H9 (cell line): ENCODE measurements at places on chromosomes 7 and 10.

DNA sequence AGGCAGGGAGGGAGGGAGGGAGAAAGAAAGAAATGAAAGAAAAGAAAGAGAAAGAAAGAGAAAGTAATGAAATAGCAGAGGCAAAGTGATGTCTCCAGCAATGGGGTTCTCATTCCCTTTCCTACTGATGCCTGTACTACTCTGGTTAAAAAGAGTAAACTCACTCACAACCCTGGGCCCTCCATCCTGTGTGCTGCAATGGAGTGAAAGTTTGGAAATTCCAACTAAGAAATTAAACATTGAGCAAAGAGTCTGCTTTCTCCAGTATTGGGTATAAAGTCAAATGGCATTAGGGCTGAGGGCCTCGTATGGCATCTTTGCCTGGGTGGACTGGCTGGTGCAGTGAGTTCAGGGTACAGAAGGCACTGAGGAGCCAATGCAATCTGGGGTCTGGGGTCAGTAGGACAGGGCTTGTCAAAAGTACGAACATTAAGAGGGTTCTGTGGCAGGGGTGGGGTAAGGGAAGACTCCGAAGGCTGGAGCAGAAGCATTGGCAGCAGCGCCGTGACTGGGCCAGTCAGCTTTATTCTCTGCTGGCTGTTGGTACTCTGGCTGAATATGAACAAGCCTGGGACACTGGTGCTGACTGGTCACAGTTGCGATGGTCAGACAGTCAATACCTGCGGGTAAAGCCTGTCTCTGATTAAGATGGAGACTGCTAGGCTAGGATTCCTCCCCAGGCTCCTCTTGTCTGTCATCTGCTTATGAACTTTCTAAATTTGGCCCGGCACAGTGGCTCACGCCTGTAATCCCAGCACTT, 24.1 kb upstream of the TNS3 start:
- no peaks in the 10 kb centered on the region; the same call in 1 of the 2 replicates for H3K4me1 ChIP-seq
- H3K27me3 ChIP-seq = no peaks in the 10 kb centered on the region
- H3K4me3 ChIP-seq = no peak overlapping the region
- no peaks in the 10 kb centered on the region for H3K36me3 ChIP-seq

DNA sequence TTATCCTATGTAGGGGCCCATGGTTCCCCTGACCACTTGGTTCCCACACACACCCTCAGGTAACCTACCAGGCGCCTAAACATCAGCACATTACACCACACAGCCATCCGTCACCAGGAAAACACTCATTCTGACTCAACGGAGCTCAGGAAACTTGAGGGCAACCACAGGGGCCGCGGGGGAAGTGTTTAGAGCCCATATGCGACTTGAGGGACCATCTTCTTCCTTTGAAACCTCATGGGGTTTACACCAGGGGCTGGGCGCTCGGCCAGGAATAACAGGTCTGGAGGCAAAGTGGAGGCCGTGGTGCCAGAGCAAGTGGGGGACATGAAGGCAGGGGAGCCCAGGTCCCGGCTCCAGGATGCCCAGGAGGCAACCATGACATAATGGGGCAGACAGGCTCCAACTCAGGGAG, 1.5 kb downstream of the STX1A start:
- H3K4me3 ChIP-seq = peak overlapping the region; percentile 66; the same call in 2 of the 3 replicates
- no peak for DNase-seq
- H3K27me3 ChIP-seq = peaks cover 3% of the 10 kb centered on the region; the same call in 1 of the 2 replicates
- H3K36me3 ChIP-seq = no peaks in the 10 kb centered on the region

GRCh38 chr7:69652947-69653701, 54.8 kb downstream of the AUTS2 start:
- H3K4me1 ChIP-seq = peaks cover 9% of the 10 kb centered on the region
- DNase-seq = no peak
- no peak overlapping the region for H3K27ac ChIP-seq
- no peaks in the 10 kb centered on the region for H3K36me3 ChIP-seq
- no peak overlapping the region for H3K4me3 ChIP-seq
- no peaks in the 10 kb centered on the region for H3K27me3 ChIP-seq

GRCh38 chr7:97457054-97457453, 274.8 kb upstream of the TAC1 start:
- H3K27me3 ChIP-seq = no peaks in the 10 kb centered on the region
- no peak for DNase-seq
- H3K4me3 ChIP-seq = no peak overlapping the region
- no peak overlapping the region for H3K27ac ChIP-seq
- no peaks in the 10 kb centered on the region for H3K36me3 ChIP-seq

- H3K27me3 ChIP-seq = no peaks in the 10 kb centered on the region
- no peak for DNase-seq
- no peaks in the 10 kb centered on the region for H3K36me3 ChIP-seq
These were observed 22.2 kb downstream of the ARHGAP21 start for GRCh38 chr10:24701447-24701846.

DNA sequence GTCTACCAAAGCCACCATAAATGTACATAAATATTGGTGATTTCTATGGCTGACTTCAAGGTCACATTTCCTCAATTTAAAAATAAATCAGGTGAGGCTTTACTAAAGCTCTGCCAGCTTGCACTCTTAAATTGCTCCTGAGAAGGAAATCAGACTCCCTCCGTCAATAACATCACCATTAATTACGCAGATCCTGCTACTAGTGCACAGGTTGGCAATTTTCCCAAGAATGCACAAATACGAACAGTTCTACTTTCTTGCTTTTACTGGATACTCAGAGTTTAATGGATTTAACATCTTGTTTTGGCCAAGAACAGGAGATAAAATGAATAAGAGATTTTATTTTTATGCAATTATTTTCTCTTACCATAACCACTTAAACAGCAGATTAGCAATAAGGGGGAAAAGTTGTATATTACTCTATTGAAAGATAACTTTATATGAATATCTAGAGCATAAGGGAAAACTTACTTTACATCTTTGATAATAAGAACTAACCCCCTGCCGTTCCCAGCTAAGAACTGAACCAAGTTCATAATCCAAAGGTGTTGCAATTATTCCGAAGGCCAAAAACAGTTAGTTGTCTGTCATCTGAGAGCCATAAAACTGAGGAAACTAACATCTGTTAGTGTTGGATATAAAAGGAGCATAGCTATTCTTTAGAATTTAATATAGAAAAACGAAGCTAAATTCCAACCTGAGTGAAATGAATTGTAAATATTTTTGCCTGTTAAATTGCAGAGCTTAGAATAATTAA, 140.5 kb downstream of the TWIST1 start:
- no peaks in the 10 kb centered on the region for H3K36me3 ChIP-seq
- H3K4me1 ChIP-seq = no peaks in the 10 kb centered on the region
- H3K27ac ChIP-seq = no peak overlapping the region
- no peak overlapping the region for H3K4me3 ChIP-seq

DNA sequence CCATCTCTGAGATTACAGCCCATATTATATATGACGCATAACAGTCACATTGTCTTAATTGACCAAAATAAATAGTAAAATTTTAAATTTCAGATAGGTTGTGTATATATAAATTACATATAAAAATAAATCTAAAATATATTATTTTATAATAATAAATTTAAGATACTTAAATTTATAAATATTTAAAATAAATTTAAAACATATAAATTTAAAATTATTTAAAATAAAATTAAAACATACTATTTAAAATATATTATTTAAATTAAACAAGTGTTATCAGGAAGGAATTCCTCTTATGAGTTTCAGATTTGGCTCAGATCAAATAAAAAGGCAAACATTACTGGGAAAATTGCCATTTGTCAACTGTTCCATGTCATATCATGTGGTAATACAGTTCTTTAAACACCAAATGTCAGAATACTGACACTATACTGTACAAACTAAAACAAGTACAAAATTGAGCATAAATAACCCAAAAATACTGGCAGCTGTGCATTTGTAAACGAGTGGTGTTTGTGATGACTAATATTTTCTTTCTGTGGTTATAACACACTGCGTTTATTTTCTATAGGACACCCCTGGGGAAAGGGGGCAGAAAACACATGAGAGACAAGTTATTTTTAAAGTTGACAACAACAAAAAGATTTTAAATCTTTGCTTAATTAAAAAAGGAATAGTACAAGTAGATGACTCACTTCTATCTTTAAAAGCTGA, 71.3 kb upstream of the DGKB start:
- H3K27me3 ChIP-seq = no peaks in the 10 kb centered on the region
- DNase-seq = no peak
- H3K4me3 ChIP-seq = no peak overlapping the region
- no peaks in the 10 kb centered on the region for H3K4me1 ChIP-seq
- H3K27ac ChIP-seq = no peak overlapping the region

- H3K27me3 ChIP-seq = no peaks in the 10 kb centered on the region
- no peaks in the 10 kb centered on the region for H3K4me1 ChIP-seq
- no peaks in the 10 kb centered on the region for H3K36me3 ChIP-seq
- no peak for DNase-seq
- no peak overlapping the region for H3K4me3 ChIP-seq
These were observed 783.8 kb downstream of the NXPH1 start for GRCh38 chr7:9217204-9217603.

DNA sequence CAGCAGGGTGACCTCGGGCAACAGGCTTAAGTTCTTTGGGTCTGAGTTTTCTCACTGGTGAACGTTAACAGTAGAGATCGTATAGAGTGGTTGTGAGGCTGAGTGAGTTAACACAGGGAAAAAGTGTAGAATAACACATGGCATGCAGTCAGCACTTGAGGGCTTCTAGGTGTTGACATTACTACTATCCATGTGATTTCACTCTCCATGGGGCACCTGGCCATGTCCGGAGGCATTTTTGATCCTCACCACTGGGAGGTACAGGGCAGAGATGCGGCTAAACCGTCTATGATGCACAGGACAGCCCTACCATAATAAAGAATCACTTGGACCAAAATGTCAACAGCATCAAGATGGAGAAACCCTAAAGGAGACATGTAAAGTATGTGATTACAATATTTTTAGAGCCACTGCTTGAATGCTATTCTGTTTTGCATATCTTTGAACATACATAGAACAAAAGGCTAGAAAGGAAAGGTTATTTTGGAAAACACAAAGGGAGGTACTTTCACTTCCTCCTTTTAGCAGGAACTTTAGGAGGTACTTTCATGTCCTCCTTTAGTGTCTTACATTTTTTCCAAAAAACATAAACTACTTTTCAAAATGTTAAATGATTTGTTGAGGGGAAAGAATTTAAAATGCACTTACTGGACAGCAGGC, 44.3 kb downstream of the NOD1 start:
- DNase-seq = no peak
- H3K27ac ChIP-seq = no peak overlapping the region
- no peaks in the 10 kb centered on the region for H3K27me3 ChIP-seq
- no peak overlapping the region; the same call in 2 of the 3 replicates for H3K4me3 ChIP-seq

- peaks cover 9% of the 10 kb centered on the region; the same call in 1 of the 2 replicates for H3K4me1 ChIP-seq
- H3K27me3 ChIP-seq = no peaks in the 10 kb centered on the region; the same call in 1 of the 2 replicates
- no peak overlapping the region for H3K27ac ChIP-seq
These were observed 73.4 kb upstream of the KCNMA1 start for GRCh38 chr10:77710759-77711682.

DNA sequence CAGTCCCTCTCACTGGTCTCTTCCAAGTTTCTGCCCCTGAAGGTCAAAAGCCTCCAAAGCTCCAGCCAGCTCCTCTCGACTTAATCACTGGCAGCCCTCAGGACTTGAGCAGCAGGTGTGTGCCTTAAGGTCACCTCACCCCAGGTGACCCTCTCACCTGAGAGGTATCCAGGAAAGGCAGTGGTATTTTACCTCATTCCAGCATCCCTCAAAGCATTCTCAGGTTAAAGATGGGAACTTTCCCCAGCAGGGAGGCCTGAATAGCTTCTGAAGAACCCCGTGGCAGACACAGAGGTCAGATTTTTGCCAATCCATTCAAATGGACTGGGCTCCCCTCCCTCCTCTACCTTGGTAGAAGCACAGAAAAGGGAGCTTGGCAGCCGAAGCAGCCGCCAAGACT, 148.2 kb downstream of the GFRA1 start:
- DNase-seq = peak; percentile 64
- H3K27me3 ChIP-seq = no peaks in the 10 kb centered on the region
- no peak overlapping the region for H3K4me3 ChIP-seq
- H3K4me1 ChIP-seq = peaks cover 2% of the 10 kb centered on the region; the same call in 1 of the 2 replicates
